Stimulated activated CD4-positive, alpha-beta T cell treated with anti-CD3 and anti-CD28 coated beads, Interleukin-4, amount 100 ng/mL, for 1 hour (primary cell): ENCODE measurements at places on chromosomes 7 and 10.

DNA sequence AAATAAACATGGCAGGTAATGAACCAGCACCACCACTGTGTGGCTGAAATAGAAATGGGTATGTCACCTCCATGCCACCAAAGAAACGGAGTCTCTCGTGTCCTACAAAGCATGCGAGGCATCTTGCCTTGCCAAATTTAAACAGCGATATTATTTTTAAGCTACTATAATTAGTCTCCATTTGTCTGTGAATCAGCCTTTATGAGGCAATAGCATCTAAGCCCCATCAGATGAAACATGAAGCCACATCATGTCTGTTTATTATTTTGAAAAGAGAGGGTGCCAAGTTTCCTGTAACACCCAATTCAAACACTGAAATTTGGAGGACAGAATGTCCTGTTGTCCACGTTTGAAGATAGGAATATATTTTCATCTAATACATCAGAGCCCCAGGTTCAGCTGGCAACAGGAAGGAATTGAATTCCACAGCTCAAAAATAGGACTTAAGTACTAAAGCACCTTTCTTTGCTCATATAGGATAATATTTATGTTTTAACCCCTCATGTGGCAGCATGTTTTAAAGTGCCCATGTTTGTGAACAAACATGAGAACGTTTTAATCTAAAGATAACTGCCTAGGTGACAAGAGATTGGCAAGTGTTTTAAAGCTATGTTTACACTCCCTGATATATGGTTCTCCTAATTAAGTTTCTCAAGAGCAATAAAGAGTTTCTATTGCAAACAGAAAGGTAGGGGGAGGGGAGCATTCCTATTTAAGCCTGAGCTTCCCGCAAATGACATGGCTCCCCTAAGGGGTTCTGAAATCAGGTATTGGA is 86.8 kb downstream of the SORBS1 start:
- DNase-seq = no peak

- DNase-seq = no peak
Observed at GRCh38 chr10:5508786-5509185, 9.4 kb upstream of the CALML5 start.

- no peak for DNase-seq
Observed at GRCh38 chr7:148540041-148540738, 50.4 kb upstream of the C7orf33 start.

DNA sequence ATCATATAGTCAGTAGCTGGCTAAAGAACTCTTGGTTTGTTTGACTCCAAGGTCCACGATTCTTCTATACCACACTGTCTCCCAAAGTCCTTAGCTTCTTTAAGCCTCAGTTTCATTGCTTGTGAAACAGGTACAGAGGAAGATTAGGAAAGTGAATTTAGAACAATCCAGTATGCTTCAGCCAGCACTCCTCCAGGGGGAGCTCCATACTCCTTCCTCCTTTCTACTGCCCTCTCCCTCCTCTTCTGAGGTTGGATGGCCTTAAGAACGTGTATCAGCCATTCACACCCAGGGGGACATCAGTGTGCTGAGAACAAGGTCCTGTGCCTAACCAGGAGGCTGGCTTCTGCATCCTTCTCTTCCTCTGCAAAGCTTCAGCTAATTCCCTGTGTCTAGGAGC is 54.8 kb upstream of the CALD1 start:
- no peak for DNase-seq

- no peak for DNase-seq
Observed at GRCh38 chr7:113684165-113684564, 234.6 kb downstream of the PPP1R3A start.

DNA sequence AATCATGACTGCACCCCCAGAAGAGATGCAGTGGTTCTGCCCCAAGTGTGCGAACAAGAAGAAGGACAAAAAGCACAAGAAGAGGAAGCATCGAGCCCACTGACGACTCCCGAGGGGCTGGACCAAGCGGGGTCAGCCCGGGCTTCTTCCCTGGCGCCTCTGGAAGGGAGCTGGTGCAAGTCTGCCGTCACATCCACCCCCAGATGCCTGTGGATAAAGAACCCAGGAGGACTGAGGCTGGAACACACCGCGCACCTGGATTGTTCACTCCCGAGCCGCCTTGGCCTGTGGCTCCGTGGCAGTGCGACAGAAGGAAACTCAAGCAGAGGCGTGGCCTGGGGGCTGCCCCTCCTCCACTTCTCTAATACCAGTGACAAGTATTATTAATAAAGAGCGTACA is 39.8 kb upstream of the GATA3 start:
- DNase-seq = no peak

- DNase-seq = no peak
Observed at GRCh38 chr7:151568956-151569940, 49.6 kb upstream of the RHEB start.

DNA sequence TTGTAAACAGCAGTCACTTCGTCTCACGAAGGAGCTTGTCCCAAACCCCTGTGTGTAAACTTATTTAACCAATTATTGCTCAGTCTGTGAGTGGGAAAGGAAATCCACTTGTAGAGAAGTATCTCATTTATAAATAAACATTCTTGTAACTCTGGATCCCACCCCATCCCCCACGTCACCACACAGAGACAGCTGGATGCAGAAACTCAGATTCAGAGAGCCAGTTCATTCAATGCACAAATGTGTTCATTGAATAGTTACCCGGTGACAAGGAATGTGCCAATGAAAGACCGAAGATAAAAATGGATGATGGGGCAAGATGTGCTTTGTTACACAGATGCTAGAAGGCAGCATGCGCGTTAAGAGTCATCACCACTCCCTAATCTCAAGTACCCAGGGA is 8.3 kb upstream of the OCM start:
- no peak for DNase-seq

GRCh38 chr10:3542185-3542611 is 242.8 kb downstream of the KLF6 start:
- no peak for DNase-seq

DNA sequence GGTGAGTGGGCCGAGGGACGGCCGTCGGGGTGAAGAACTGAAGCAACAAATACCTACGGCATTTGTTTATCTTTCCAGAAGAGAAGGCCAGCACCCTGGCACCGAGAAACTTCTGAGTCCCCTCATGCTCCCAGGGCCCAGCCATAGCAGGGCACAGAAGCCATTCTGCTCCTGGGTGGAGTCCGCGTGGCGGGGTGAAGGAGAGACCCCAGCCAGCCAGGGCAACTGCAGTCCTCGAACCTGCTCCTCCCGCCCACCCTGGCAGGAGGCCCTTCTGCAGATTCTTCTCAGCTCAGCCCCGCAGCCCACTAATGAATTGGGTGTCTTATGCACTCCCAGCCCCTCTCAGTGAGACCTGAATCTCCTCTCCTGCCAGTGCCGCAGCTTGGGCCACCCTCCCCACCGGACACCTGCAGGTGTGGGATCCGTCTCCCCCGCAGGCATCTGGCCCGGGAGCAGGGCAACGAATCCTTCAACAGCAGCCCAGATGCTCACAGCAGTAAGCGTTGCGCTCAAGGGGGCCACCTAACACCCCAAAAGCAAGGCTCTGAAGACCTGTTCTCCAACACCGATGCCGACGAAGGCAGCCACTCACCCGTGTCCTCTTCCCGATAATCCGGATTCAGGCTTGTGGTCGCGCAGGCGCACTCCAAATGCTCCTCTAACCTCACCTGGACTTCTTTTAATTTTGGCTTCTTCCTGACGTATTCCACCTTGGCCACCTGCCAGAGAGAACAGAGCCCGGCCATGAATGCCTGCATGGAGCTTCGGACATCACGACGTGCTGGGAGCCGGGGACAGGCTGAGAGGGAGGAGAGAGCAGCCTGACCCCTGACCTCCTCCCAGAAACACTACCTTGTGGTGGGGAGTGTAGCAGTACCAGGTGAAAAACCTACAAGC is 18.9 kb downstream of the PDGFA start:
- DNase-seq = no peak

DNA sequence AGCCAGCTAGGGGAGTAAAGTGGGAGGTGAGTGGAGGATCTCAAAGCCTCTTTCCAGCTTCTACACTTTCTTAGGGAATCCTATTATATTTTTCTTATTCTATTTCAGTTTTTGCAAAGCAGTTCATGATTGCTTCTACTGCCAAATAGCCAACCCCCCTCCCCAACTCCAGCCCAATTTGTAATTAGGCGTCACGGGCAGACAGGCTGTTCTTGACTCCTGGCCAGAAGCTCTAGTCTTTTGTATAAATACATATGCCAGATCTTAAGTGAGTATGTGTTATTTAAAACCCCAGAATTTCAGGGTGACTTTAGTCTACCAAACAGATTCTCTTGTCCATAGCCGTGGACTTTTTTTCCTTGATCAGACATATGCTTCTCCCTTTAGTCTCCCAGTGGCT is 255.2 kb downstream of the BUB3 start:
- DNase-seq = no peak

DNA sequence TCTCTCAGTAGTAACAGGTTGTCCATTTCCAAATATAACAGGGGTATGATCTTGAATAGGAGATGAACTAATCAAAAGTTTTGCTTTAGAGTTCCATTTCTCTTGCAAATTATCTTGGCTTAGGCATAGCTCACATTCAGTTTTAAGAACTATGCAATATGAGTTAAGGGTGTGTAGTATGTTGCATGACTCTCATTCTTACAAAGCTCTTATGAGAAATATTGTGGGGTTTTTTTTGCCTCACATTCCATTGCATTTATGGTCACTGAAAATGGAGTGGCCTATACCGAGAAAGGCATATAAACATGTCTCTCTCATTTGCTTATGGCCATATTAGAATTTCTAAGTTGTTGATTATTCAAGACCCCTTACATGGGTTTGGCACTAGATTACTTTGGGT is 48.5 kb upstream of the LAMB1 start:
- DNase-seq = no peak

DNA sequence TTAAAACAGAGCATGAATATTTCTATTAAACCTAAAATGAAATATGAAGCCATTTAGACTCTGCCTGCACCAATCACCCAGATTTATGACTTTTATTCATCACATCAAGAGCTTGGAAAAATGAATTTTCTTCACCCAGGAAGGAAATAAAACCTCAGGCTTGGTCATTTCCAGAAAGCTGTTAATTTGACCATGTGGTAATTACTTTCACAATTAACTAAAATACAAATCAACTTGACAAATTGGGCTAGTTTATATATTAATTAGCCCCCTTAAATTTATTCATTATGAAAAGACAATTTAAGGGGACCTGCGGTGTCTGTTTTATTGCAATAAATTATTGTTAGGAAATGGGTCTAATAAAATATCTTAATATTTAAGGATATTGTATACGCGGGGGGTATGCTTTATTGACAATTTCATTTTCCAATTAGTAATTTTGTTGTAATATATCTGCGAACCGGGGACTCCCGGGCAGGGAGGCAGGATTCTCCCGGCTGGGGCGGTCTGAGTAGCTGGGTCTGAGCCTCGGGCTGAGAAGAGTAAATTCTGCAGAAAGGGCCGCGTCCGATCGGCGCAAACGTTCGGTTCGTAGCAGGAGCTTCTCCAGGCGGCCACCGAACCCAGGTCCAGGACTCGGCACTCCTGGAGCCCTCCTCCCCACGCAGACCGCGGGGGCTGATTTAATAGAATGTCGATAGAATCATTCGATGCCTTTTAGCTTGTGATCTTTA is 9.4 kb upstream of the MNX1 start:
- no peak for DNase-seq

DNA sequence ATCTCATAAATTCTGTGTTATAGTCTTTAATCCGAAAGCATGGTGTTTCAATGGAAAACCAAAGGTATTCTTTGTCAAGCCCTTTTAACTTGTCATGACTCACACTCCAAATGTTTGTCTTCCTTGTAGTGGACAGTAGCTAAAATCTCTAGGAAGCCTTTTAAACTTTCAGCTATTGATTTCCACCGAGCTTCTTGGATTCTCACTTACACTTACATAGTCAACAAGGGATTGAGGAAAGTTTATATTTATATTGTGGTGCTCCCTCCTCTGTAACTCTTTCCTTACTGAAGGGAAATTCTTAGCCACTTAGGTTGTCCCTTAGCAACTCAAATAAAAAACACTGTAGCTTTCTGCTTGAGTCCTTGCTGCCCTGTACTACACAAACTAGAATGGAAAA is 31.2 kb upstream of the GPR37 start:
- no peak for DNase-seq

- DNase-seq = no peak
Observed at GRCh38 chr7:94135180-94135579, 131.0 kb upstream of the BET1 start.

DNA sequence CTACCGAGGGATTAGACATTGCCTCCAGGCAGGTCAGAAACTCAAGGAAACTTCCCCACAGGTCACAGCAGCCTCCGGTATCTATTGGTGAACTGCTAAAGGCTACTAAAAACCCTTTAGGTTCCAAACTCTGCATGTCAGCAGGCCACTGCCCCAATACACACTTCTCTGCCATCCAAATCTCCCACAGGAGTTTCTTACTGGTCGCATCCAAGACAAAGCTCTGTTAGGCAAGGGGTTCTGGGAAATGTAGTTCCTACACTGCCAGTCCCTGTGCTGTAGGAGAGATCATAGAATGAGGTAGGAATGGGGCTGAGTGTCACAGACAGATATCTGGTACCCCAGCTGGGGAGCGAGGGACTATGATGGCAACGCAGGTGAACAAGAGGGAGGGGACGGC is 757.0 kb upstream of the C7orf33 start:
- no peak for DNase-seq

GRCh38 chr7:127251465-127252376 is 1.0 kb downstream of the GRM8 start:
- peak; percentile 29 for DNase-seq

GRCh38 chr7:114229246-114229645 is 185.4 kb upstream of the FOXP2 start:
- DNase-seq = no peak

- no peak for DNase-seq
Observed at GRCh38 chr7:108205311-108205710, 75.2 kb upstream of the LAMB4 start.

DNA sequence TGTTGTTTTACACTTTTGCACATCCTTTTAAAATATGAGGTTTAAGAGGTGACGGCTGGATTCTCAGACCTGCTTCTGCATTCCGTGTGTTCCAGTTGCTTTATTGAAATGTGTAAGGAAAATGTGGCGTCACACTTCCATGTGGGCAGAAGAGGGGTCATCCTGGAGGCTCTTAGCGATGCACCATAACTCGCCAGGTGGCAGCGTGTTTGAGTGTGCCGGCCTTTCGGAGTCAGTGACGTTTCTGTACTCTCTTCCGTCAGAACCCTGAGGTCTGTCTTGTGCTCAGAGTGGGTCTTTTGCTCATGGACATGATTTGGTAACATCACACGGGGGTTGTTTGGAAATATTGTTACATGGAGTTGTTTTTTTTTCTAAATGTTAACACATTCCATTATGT is 9.1 kb downstream of the PPP2R2D start:
- no peak for DNase-seq

GRCh38 chr7:151017953-151018420 is 6.3 kb downstream of the ATG9B start:
- peak; percentile 88 for DNase-seq

- no peak for DNase-seq
Observed at GRCh38 chr10:70679498-70679897, 7.2 kb downstream of the ADAMTS14 start.
